ENCODE measurements at places on chromosomes 13 and 19. TPM values are rescaled to one million over a fixed set of nuclear protein-coding genes. Genes with fewer than 3 reads are reported as not detected.

- DNase-seq: no peak
Measured at GRCh38 chr13:106874323-106874722, 306.4 kb upstream of the ARGLU1 start.

- no peak for DNase-seq
Measured at GRCh38 chr13:107324416-107325204, 756.7 kb upstream of the ARGLU1 start.

- DNase-seq: no peak
Measured at GRCh38 chr19:11159598-11160439, 4.2 kb upstream of the SPC24 start.

GRCh38 chr19:3423183-3423829, 56.9 kb downstream of the NFIC start:
- no peak for DNase-seq

GNA15 gene
- total RNA-seq: 6.2 TPM

GRCh38 chr19:55086730-55087541, 11.3 kb downstream of the EPS8L1 start:
- no peak for DNase-seq

All from CD8-positive, alpha-beta T cell (primary cell).